ENCODE measurements at places on chromosomes 3 and 15. TPM values are rescaled to one million over a fixed set of nuclear protein-coding genes. Genes with fewer than 3 reads are reported as not detected.

The RASGRP1 gene
- 1.5 TPM for total RNA-seq

The FAIM gene
- 21.9 TPM for total RNA-seq

The CDC25A gene
- 21.1 TPM for total RNA-seq

The HRG gene
- not detected for total RNA-seq

The CIP2A gene
- total RNA-seq, result 75.9 TPM

The PHLDB2 gene
- total RNA-seq, result 99.5 TPM

The DZIP3 gene
- 19.8 TPM for total RNA-seq

The LRRC49 gene
- total RNA-seq, result 14.2 TPM

The ANKUB1 gene
- not detected for total RNA-seq

The BRPF1 gene
- total RNA-seq, result 18.4 TPM

The PFN2 gene
- total RNA-seq, result 283 TPM

The HESX1 gene
- not detected for total RNA-seq

The CADPS gene
- not detected for total RNA-seq

The CELSR3 gene
- 5.8 TPM for total RNA-seq

The TMEM207 gene
- not detected for total RNA-seq
